CD8-positive, alpha-beta memory T cell (primary cell): ENCODE measurements at places on chromosomes 1 and 21.

DNA sequence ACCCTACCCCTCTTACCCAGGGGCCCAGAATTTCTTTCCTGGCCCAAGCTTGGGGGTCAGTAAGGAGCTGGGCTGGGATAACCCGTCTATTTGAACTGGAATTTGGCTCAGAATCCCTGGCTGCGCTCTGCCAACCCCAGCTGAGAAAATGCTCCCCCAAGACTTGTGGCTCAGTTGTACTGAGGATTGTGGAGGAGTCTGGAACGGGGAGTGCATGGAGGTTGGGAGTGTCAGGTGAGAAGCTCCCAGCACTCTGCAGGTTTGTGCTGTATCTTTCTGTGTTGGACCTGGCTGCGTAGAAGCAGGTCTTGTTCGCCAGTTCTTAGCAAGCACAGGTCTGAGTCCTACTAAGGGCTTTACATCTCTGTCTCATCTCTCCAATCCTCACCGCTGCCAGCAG lies 1.6 kb downstream of the TCEA3 start:
- no peak for DNase-seq

- DNase-seq = no peak
Measured at GRCh38 chr21:44368711-44369446, 15.5 kb downstream of the TRPM2 start.

- DNase-seq = no peak
Measured at GRCh38 chr1:191358724-191359123, 799.5 kb upstream of the RGS18 start.

GRCh38 chr1:113536182-113536780 lies 146.0 kb downstream of the MAGI3 start:
- no peak for DNase-seq

DNA sequence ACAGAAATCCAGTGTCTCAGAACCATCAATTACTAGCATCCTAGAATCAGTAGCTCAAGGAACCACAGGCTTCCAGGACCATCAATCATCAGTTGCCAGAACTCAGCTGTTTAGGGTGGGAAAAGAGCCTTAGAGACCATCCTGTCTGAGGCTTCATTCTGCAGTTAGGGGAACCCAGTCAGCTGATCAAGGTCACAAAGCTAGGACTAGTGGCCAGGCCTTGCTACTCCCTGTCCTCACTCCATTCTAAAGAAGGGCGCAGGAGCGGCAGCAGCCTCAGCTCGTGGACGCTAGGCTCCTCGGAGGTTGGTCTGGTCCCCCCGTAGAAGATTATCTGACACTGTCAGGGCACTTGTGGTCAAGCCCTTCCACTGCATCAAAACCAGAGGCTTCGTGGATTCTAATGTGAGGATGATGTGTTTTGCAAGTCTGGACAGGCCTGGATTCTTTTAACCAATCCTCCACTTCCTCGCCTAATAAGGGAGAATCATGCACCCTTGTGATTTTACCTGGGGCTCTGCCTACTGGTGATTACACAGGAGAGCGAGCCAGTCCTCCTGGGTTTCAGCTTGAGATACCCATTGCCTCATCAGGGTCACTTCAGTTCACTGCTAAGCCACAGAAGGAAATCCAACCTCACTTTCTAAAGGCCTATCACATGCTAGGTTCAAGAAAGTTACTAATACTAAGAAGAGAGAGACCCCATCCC lies 41.7 kb upstream of the IFFO2 start:
- no peak for DNase-seq

DNA sequence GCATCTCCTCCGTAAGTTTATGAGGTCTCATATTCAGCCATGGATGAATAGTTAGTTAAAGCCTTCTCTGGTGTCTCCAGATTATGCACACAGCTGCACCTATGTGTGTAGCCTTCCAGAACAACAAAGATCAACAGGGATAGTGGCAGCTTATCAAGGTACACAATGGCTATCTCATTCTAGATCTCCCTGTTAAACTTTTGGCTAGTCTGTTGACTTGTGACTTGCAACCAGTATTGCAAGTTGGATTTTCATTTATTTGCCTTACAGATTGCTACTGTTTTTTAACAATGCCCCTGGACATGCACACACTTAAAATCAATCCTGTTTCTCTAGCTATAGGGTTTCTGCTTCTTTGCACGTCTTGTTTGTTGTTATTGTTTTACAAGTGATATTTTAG lies 363.2 kb downstream of the OMA1 start:
- no peak for DNase-seq

- peak; percentile 14 for DNase-seq
Measured at GRCh38 chr1:9909234-9910046, 629 bp downstream of the CTNNBIP1 start.

DNA sequence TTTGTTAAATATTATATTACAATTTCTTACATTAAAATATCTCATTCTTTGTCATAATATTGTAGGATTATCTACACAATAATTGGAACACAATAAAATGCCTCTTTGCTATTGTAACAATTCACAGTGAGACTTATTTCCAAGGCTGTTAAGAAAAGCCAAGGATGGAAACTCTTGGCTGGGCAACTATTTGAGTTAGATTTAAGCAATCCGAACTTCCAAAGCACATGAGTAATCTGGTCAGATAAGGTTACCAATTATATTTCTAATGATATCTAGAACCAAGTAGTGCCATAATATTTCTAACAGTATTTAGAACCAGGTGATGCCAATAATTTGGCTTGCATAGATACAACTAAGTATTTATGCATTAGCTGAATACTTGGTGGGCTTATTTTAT lies 154.7 kb upstream of the KCNK2 start:
- DNase-seq = no peak

DNA sequence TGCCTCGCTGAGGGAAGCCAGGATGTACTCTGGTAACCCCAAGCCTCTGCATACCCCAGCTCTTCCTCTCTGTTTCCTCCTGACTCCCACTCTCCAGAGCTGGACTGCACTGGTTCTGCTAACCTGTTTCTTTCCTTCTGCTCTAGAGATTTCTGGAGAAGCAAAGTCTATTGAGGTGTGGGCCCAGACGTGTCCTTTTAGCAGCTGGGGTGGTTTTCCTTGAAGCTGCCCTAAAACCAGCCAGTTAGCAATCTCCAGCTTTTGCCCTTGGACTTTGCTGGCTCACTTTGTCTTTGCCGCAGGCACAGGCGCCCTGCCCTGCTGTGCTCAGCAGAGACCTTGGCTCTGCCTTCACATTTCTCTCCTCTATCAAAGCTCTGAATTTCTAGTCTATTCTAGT lies 171.8 kb upstream of the IVNS1ABP start:
- no peak for DNase-seq

- DNase-seq = no peak
Measured at GRCh38 chr1:206713910-206714312, 29.2 kb downstream of the MAPKAPK2 start.

- DNase-seq = no peak
Measured at GRCh38 chr1:8122477-8123407, 96.6 kb upstream of the ERRFI1 start.

DNA sequence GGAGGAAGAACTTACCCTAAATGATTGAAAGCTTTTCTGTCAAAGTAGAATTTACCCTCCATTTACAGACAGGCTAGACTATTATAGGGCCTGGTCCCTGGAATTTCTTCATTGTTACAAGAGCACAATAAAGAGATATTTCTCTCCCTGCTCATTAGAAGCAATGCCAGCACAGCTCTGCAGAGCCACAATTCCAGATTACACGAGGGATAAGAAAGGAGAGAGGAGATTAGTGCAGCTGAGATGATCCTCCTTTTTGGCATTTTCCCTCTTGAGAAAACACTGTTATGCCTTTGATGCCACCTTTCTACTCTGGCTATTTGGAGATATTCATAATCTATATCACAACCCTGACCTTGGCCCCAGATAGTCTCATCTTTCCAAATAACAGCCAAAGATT lies 1119.5 kb upstream of the TMPRSS15 start:
- no peak for DNase-seq

DNA sequence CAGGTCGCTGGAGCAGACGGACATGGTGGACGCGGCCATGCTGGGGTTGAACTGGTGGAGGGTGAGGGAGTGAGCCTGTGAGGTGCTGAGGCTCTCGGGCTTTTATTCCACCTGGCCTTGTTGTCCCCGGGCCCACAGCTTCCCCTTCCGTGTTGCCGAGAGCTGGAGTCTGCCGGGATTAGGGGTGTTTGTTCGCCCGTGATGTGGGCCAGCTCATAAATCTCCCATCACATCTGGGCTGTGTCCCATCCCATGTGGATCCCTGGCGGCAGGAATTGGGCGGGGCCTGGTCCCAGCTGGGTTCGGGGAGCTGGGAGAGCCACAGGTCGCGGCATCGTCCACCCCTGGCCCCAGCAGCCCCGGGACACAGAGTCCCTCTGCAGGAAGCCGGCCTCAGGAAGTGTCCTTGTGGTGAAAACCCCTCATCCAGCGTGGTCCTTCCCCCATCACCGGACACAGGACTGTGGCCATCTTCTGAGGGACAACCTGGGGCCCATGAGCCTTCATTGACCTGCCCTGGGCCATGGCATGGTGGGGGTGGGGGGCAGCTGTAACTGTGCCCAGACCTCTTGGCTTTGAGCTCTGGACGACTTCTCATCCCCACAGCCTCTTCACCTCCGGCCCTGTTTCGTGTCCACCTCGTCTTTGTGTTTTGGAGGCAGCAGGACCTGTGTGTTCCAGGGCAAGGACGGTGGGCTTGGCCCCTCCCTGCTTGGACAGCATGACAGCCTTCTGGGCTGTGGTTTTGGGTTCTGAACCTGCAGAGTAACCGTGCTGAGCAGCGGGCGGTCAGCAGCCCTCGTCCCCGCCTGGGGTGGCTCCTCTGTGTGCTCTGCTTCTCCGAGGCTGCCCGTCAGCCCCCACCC lies at the start of gene KRTAP10-6:
TSS of gene KRTAP10-6 (minus strand) at position 60 of the 866 bp plus-strand sequence. CDS start at position 39, 21 bp downstream.
- no peak for DNase-seq

GRCh38 chr1:17259233-17259873 lies 10.5 kb downstream of the PADI3 start:
- no peak for DNase-seq

DNA sequence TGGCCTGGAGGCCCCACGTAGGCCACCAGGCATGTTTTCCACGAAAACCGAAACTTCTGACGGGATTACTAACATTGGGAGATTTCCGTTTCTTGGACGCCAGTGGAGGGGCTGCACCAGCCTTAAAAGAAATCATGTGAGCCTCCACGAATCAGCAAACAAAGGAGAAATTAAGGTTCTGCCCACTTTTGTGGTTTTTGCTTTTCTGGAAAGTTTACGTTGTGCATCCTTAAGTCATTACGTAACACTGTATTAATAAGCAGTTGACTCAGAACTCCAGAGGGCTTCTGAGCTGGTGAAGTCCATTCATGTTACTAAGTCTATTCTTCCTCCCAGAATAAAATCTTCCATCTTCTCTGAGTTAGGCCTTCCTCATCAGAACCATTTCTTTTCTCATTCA lies 168.5 kb downstream of the PSMG1 start:
- DNase-seq = no peak

DNA sequence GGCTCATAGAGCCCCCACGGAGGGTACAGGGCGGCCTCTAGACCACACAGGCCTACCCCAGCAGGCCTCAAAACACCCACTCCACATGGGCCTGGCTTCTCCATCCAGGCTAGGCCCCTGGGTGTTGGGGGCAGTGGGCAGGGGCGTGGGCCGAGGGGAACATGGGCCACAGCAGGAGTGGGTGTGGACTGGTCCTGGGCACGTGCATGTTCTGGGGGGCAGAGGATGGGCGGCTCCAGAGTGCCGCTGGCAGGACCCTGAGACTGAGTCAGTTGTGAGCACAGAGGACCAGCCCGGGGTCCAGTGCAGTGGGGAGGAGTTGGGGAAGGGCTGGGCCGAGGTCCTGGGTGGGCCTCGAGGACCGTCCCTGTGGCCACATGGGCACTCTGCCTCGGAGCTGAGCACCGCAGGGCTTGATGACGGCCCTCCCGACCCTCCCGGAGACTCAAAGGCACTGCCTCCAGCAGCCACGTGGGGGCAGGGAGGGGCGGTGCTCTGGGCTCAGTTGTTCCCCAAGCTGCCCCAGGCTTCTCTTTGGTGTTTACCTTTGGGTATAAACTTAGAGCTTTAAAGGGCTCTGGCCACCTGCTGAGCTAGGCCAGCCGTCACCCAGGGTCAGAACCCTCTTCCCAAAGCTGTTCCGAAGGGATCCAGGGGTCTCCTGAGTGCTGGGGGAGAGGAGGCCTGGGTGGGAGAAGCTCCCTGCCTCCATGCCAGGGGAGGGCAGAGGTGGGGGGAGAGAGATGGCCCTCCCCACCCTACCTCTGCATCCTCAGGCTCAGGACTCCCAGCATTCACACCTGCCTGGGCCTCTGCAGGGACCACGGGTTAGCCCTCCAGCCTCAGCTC lies 79.9 kb downstream of the MORN1 start:
- DNase-seq = peak; percentile 72

DNA sequence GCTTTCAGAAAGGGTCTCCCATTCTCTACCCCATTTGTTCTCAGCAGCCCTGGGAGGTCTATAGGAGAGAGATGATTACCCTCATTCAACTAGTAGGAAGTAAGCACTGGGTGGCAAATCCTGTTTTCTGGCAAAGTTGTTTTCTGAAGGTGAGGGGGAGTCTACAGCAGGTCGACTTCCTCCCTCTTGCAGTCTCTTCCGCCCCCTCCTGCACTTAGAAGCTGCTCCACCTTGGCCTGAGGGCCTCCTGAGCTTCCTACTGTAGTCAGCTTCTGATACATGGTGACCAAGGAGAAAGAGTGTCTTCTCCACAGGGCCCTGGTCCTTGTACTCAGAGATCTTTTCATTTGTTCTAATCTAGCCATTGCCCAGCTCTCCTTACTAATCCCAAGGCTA lies 93.1 kb downstream of the RGL1 start:
- no peak for DNase-seq

- DNase-seq = no peak
Measured at GRCh38 chr1:39310015-39310414, 105.5 kb downstream of the MACF1 start.

DNA sequence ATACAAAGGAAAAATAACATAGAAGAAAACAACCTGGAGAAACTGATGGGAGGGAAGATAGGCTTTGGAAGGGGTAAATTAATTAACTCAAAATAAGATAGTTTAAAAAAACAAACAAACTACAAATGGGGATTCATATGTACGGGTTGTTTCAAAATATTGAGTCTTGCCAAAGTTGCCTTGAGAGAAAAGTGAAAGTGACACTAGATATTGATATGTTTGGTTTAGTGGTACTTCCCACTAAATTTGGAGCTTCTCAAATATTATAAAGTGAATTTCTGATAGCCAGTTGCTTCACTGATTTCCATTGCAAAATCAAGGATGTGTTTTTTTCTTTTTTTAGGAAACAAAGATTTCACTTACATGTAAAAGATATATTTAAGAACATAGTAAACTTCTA lies 149.5 kb upstream of the RUNX1 start:
- no peak for DNase-seq

DNA sequence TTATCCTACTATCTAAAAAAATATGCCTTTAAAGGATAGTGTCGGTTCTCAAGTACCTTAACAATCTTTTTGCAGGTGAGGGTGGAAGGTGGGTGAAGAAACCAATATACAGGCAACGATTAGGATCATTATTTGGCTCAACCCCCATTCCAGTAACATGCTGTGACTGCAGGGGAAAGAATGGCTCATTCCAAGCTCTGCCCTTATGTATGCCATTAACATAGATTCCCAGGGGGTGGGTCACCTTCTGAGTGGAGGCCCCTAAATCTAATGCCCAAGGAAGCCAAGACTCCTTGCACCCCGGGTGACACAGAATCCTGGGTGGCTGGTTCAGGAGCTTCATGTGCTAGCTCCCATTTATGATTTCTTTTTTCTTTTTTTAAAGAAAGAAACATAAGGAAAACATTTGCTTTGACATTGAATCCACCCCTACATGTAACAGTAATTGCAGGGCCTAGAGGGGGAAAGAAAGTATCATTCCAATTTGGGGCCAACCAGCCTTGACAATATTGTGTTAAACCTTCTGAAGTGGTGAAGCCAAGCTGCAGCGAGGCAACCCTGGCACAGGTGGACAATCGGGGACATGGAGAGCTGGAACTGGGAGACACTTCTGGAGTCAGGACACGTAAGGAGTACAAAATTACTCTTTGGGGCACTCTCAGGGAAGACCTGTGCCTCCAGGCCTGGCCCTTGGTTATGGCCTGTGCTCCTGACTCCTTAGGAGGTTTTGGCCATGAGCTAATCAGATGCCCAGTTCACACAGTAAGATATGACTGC lies 200.3 kb downstream of the PBX1 start:
- DNase-seq = no peak
